ENCODE measurements at places on chromosomes 16 and 17. TPM values are rescaled to one million over a fixed set of nuclear protein-coding genes. Genes with fewer than 3 reads are reported as not detected.

OR1F1 gene
- 0.17 TPM for total RNA-seq

PRR35 gene
- 0.12 TPM for total RNA-seq

TAF15 gene
- 197 TPM for total RNA-seq

C16orf95 gene
- total RNA-seq = 5.8 TPM
